ENCODE measurements at places on chromosomes 16 and 17. TPM values are rescaled to one million over a fixed set of nuclear protein-coding genes. Genes with fewer than 3 reads are reported as not detected.

GRCh38 chr17:21510686-21511362 is 134.7 kb downstream of the KCNJ12 start:
- peaks cover 1% of the 10 kb centered on the region for H3K27me3 ChIP-seq
- H3K36me3 ChIP-seq, result no peaks in the 10 kb centered on the region
- no peak overlapping the region for H3K27ac ChIP-seq
- peak; percentile 26 for DNase-seq

GRCh38 chr17:39674702-39675389 is 6.6 kb downstream of the PNMT start:
- H3K4me1 ChIP-seq, result no peaks in the 10 kb centered on the region
- no peaks in the 10 kb centered on the region for H3K27me3 ChIP-seq
- H3K4me3 ChIP-seq, result no peak overlapping the region
- no peaks in the 10 kb centered on the region for H3K36me3 ChIP-seq

Gene HOXB4
- polyA plus RNA-seq, result 4.6 TPM

DNA sequence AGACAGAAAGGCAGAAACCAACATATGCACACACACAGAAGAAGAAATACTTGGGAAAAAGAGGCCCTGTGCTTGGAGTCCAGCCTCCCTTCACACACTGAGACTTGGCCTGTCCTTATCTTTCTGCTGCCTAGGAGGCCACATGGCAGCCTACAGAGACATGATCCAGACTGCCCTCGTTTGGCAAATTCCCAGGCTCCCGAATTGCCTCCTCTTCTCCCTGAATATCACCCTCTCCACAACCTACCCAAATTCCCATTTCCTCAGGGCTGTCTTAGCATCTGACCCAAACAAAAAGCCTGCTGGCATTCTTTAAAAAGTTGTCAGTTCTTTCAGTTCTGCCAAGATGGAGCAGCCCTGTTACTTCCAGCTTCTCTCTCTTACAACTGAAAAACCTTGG is 59.8 kb downstream of the DNAH17 start:
- no peak overlapping the region for H3K27ac ChIP-seq
- no peaks in the 10 kb centered on the region for H3K36me3 ChIP-seq
- H3K4me3 ChIP-seq, result no peak overlapping the region
- no peak for DNase-seq
- H3K4me1 ChIP-seq, result no peaks in the 10 kb centered on the region
- no peaks in the 10 kb centered on the region for H3K27me3 ChIP-seq

DNA sequence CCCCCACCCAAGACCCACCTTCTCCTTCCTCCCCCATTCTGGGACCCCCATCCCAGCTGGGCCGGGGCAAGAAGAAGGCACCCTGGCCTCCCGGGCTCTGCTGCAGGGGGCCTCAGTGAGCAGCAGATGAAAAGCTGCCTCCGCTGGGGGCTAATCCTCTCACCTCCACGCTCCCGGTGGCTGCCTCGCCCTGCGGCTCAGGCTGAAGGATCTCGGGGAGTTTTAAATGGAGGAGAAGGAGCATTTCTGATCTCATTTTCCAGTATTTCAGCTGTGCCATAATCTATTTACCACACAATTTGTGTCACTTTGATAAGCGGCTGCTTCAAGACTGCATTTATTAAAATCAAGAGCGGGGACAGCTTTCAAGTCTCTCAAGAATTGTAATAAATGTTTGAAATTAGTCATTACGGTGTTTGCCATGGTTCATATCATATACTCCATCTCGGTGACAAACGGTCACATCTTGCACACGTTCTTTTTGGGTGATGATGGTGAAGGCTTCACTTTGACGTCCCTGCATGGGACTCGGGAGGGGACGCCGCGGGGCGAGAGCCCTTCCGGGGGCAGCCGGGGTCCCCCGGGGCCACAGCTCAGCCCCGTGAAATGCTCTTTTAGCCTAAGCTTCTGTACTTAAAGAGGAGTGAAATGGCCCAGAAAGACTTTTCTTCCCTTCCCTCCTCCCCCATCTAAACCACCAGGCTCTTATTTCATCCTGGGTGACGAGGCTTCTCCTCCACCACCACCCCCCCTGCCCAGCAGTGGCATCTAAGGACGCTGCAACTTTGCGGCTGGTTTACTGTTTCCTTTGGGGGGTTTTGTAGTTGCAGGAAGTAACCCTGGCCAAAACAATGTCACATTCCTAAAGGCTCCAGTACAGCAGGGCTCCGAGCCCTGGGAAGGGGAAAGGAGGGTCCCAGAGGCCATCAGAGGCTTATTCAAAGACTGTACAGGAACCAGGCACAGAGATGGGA is 313.1 kb upstream of the TNRC6C start:
- H3K27ac ChIP-seq, result no peak overlapping the region
- peaks cover 8% of the 10 kb centered on the region for H3K27me3 ChIP-seq
- no peaks in the 10 kb centered on the region for H3K36me3 ChIP-seq
- no peaks in the 10 kb centered on the region for H3K4me1 ChIP-seq
- no peak overlapping the region for H3K4me3 ChIP-seq
- no peak for DNase-seq

- H3K4me3 ChIP-seq, result no peak overlapping the region
- H3K36me3 ChIP-seq, result no peaks in the 10 kb centered on the region
- no peaks in the 10 kb centered on the region for H3K4me1 ChIP-seq
- no peaks in the 10 kb centered on the region for H3K27me3 ChIP-seq
These were observed 93.3 kb downstream of the ASIC2 start for GRCh38 chr17:33199571-33200510.

GRCh38 chr17:40550608-40551007 is 14.7 kb downstream of the CCR7 start:
- H3K27ac ChIP-seq, result no peak overlapping the region
- H3K4me3 ChIP-seq, result no peak overlapping the region
- no peaks in the 10 kb centered on the region for H3K36me3 ChIP-seq
- H3K27me3 ChIP-seq, result no peaks in the 10 kb centered on the region
- H3K4me1 ChIP-seq, result peaks cover 16% of the 10 kb centered on the region
- no peak for DNase-seq

GRCh38 chr17:82565551-82565950 is 46.0 kb downstream of the FOXK2 start:
- no peak for DNase-seq
- no peaks in the 10 kb centered on the region for H3K4me1 ChIP-seq
- no peak overlapping the region for H3K4me3 ChIP-seq

Gene ABCC6
- polyA plus RNA-seq, result 0.05 TPM

- H3K27ac ChIP-seq, result no peak overlapping the region
- no peaks in the 10 kb centered on the region for H3K36me3 ChIP-seq
- no peak overlapping the region for H3K4me3 ChIP-seq
- no peaks in the 10 kb centered on the region for H3K27me3 ChIP-seq
- H3K4me1 ChIP-seq, result no peaks in the 10 kb centered on the region
These were observed 58.4 kb downstream of the ELAC2 start for GRCh38 chr17:12959441-12959840.

GRCh38 chr17:61520897-61521296 is 68.7 kb downstream of the TBX4 start:
- DNase-seq, result no peak
- H3K36me3 ChIP-seq, result no peaks in the 10 kb centered on the region
- H3K4me1 ChIP-seq, result no peaks in the 10 kb centered on the region

GRCh38 chr17:17757391-17757791 is 76.1 kb downstream of the RAI1 start:
- H3K27me3 ChIP-seq, result no peaks in the 10 kb centered on the region
- DNase-seq, result no peak
- H3K4me3 ChIP-seq, result no peak overlapping the region
- H3K36me3 ChIP-seq, result no peaks in the 10 kb centered on the region
- H3K4me1 ChIP-seq, result peaks cover 15% of the 10 kb centered on the region

- H3K27me3 ChIP-seq, result peaks cover 12% of the 10 kb centered on the region
- H3K4me3 ChIP-seq, result no peak overlapping the region
- H3K27ac ChIP-seq, result no peak overlapping the region
- no peaks in the 10 kb centered on the region for H3K4me1 ChIP-seq
These were observed 5.3 kb downstream of the DOC2A start for GRCh38 chr16:30005341-30006094.

- no peak overlapping the region for H3K27ac ChIP-seq
- H3K4me3 ChIP-seq, result no peak overlapping the region
- no peak for DNase-seq
- peaks cover 22% of the 10 kb centered on the region for H3K27me3 ChIP-seq
- no peaks in the 10 kb centered on the region for H3K36me3 ChIP-seq
- no peaks in the 10 kb centered on the region for H3K4me1 ChIP-seq
These were observed 41.3 kb downstream of the TBX21 start for GRCh38 chr17:47774331-47774730.

Gene HBQ1
- 2.5 TPM for polyA plus RNA-seq

GRCh38 chr17:40150276-40150675 is 9.9 kb downstream of the CASC3 start:
- H3K27me3 ChIP-seq, result no peaks in the 10 kb centered on the region
- H3K4me3 ChIP-seq, result no peak overlapping the region
- H3K36me3 ChIP-seq, result peaks cover 26% of the 10 kb centered on the region
- H3K4me1 ChIP-seq, result no peaks in the 10 kb centered on the region

DNA sequence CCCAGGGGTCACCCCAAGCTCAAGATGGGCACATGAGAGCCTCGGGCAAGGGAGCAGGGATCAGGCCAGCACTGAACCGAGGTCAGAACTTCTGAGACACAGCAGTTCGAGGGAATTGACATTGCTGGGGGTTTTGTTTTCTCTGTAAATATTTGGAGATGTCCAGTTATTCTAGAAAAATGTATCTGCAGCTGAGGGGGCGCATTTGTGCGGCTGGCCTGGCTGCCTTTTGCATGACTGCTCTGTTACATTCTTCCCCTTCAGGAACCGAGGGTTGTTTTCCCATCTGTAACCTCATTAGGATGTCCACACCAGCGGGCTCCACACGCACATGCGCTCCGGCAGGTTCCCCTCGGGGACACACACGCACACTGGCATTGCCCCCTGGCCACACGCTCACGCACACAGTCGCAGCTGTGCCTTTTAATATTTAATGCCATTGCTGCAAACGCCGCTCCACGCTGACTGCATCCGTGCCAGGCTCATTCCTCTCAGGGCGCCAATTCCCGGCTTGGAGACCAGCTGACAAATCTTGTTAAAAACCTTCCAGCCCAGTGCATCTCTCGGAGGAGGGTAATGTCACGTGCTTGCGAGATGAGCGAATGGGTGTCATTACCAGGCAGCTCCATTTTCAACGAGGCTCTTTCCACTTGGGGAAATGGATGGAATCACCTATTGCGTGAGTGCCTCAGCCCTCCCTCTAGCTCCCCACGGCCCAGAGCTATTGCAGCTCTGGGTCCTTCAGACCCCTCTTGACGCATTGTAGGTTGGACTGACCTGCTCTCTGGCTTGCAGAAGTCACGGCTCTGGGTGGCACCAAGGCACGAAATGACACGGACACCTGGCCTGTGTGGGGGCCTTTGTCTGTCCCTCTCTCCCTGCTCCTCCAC is 13.1 kb downstream of the CCR7 start:
- H3K36me3 ChIP-seq, result no peaks in the 10 kb centered on the region
- no peak overlapping the region for H3K27ac ChIP-seq
- H3K27me3 ChIP-seq, result no peaks in the 10 kb centered on the region
- DNase-seq, result no peak
- no peak overlapping the region for H3K4me3 ChIP-seq

DNA sequence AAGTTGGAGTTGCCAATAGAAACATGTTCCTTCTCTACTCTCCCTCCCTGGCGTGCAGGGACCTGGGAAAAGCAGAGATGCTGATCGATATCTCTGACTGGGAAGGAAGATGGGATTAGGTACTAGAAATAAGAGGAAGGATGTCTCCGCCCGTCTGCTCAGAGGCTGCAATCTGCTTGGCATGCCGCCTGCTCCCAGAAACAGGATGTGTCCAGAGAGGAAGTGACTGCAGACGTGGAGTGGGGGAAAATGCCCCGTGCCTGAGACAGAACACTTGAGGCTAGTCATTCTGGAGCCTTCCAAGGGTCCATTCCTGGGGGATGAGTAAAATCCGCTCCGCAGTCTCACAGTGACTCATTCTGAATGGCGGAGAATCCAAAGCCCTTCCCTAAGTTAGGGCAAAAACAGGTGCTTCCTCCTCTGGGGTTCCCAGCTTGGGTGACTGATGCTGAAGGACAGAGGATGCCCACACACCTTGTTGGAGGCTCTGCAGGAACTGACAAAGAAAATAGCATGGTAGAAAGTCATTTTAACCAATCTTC is 45.0 kb upstream of the SMURF2 start:
- no peak overlapping the region for H3K4me3 ChIP-seq
- peak overlapping the region; percentile 99 for H3K27ac ChIP-seq
- peak; percentile 100 for DNase-seq

DNA sequence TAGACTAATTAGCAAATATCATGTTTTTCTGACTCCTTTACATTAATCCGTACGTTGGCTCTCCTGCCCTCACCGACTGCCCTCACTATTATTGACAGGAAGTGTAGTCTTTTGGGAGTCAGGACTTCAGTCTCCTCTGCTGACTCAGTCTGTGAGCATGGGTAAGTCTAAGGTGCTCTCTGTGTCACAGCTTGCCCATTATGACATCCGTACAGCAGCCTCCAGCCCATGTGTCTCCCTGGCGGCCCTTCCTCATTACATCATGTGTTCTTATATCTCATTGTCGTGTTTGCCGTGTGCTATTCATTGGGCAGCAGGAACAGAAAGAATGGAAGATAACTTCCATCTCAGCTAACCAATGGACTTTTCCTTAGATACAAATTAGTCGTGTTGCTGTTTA is 77.5 kb downstream of the MRTFB start:
- H3K36me3 ChIP-seq, result peaks cover 2% of the 10 kb centered on the region
- H3K4me1 ChIP-seq, result peaks cover 7% of the 10 kb centered on the region
- H3K27ac ChIP-seq, result no peak overlapping the region
- H3K27me3 ChIP-seq, result no peaks in the 10 kb centered on the region

- H3K27ac ChIP-seq, result no peak overlapping the region
- no peak overlapping the region for H3K4me3 ChIP-seq
- H3K27me3 ChIP-seq, result no peaks in the 10 kb centered on the region
- H3K36me3 ChIP-seq, result peaks cover 8% of the 10 kb centered on the region
- no peak for DNase-seq
These were observed 12.3 kb upstream of the LGALS3BP start for GRCh38 chr17:78991906-78992532.

- H3K27ac ChIP-seq, result no peak overlapping the region
- no peak for DNase-seq
- H3K36me3 ChIP-seq, result no peaks in the 10 kb centered on the region
- no peak overlapping the region for H3K4me3 ChIP-seq
- H3K4me1 ChIP-seq, result no peaks in the 10 kb centered on the region
These were observed 621.0 kb downstream of the WWOX start for GRCh38 chr16:78720416-78720815.

DNA sequence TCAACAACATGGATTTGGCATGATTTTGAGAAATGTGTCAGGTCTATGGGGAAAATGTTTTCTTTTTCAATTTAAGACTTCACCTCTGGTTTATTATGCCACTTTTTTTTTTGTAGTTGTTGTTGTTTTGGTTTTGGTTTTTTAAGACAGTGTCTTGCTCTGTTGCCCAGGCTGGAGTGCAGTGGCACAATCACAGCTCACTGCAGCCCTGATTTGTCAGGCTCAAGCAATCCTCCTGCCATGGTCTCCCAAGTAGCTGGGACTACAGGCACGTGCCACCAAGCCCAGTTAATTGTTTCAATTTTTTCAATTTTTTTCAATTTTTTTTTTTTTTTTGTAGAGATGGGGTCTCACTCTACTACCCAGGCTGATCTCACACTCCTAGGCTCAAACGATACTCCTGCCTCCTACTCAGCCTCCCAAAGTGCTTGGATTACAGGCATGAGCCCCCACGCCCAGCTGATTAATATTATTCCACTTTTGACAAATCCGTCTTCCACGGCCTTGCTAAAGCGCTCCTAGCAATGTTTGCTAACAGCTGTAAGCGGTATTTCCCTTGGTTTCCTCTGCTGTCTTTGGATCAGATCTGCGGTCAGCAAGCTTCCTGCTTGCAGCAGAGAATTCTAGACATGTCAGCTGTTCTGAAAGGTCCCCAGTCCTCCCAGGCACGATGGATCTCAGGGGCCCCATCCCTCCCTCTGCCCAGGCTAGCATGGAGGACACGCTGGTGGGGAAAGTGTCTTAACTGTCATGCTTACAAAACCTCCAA is 7.0 kb upstream of the MILR1 start:
- H3K4me1 ChIP-seq, result peaks cover 12% of the 10 kb centered on the region
- H3K27me3 ChIP-seq, result no peaks in the 10 kb centered on the region
- H3K36me3 ChIP-seq, result no peaks in the 10 kb centered on the region
- DNase-seq, result peak; percentile 74

Gene TBC1D3C
- polyA plus RNA-seq, result not detected

All from endothelial cell of umbilical vein (primary cell).